Kidney (tissue), 22 donors: ENCODE measurements at places on chromosomes 1 and 21.

GRCh38 chr1:76147917-76148316 lies 73.4 kb downstream of the ST6GALNAC3 start:
- DNase-seq, result no peak

- no peak for DNase-seq
Observed at GRCh38 chr1:4416189-4416588, 238.2 kb upstream of the AJAP1 start.

DNA sequence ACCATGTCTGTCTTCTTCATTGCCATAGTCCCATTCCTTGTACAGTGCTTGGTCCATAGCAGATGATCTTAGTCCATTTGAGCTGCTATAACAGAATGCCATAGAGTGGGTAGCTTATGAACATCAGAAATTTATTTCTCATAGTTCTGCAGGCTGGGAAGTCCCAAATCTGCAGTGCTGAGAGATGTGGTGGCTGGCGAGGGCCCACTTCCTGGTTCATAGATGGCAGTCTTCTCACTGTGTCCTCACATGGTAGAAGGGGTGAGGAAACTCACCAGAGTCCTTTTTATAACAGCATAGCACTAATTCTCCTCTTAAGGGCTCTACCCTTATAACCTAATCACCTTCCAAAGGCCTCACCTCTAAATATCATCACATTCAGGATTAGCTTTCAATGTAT lies 23.1 kb upstream of the RAP1A start:
- DNase-seq, result no peak

GRCh38 chr21:15904389-15904788 lies 174.6 kb downstream of the USP25 start:
- DNase-seq, result no peak

DNA sequence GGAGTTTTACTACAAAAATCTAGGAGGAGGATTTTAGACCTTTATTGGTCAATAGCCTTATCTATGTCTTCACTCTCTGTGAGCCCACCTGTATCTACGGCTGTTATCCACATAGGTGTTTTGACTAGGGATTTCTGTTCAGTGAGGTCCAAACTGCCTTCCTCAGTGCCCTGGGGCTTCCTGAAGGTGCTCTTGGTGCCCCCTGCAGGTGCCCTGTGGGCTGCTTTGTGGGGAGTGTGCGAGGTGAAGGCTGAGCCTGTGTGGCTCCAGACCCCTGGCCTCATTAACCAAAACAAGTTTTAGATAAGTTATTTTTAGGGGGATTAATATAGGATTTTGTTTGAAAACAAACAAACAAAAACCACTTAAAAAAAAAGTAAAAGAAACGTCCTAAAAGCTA lies 122.5 kb downstream of the KIF26B start:
- DNase-seq, result no peak

GRCh38 chr1:78170859-78171258 lies 125.1 kb downstream of the GIPC2 start:
- no peak for DNase-seq

- no peak for DNase-seq
Observed at GRCh38 chr1:17640393-17640792, 100.9 kb downstream of the ARHGEF10L start.

GRCh38 chr1:109477821-109478220 lies 5.9 kb upstream of the ATXN7L2 start:
- no peak for DNase-seq

DNA sequence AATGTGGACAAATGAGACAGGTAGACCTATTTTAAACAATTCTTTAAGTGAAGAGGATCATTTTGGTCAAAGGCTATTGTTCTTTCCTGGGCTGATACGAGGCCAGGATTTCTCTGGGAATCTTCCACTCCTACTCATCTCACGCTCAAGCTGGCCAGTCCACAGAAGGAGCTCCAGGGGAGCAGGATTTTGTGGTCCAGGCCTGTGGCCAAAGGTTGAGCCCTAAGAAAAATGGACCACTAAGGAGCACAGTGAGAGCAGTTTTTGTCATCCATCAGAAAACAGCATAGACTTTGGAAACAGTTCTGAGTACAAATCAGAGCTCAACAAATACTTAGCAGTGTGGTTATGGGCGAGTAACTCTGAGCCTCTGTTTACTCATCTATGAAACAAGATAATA lies 260.2 kb upstream of the RUNX1 start:
- DNase-seq, result no peak

- no peak for DNase-seq
Observed at GRCh38 chr1:155931332-155932038, 2.7 kb downstream of the KHDC4 start.

- DNase-seq, result no peak
Observed at GRCh38 chr1:82179131-82179530, 378.4 kb downstream of the ADGRL2 start.

DNA sequence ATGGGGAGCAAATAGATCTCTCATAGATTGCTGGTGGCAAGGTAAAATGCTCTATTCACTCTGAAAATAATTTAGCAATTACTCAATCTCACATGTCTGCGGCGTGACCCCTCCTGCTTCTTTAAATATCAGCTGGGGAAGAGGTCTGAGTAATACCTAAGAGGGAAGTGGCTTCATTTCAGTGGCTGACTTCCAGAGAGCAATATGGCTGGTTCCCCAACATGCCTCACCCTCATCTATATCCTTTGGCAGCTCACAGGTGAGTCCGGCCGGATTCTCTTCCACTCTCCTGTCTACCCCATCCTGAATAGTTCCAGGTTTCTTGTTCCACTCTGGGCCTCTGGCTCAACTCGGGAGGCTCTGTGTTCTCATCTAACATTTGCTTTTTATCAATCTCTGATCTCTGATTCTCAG lies at the start of gene SLAMF7:
Gene SLAMF7 (plus strand): TSS at position 150 of the 414 bp plus-strand sequence. CDS start 55 bp downstream, at position 205.
- no peak for DNase-seq

DNA sequence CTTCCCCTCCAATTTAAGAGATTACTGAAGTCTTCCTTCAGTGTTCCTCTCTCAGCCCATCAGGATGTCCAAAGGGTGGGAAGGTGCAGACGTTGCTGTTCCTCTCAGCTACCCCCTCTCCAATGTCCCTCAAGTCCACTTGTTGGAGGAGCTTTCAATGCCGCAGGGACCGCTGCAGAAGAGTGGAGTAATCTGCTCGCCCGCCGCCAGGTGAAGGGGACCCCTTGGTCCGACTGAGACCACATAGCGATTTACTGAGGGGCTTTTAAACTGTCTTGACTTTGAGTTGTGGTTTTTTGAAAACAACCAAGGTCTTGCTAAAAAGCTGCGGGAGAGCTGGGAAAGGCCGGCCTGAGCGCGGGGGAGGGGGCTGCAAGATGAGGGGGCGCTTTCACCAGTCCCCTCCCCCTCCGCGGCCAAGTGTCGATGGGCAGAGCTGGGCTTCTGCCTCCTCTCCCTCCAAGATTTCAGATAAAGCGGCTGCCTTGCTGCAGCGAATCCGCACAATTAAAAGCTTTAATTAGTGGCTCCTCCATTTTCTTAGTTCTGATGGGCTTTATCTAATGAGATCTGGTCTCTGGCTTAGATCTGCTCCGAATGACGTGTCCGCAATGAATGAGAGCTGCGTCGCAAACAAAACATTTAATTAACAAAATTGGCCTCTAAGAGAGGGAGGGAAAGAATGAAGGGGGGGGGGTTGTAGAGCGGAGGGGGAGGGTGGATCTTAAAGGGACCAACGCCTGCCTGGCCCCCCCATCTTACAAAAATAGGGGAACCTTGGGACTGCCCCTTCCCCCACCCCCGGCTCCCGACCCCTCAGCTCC lies 5.9 kb downstream of the LMO4 start:
- DNase-seq, result peak; percentile 79

DNA sequence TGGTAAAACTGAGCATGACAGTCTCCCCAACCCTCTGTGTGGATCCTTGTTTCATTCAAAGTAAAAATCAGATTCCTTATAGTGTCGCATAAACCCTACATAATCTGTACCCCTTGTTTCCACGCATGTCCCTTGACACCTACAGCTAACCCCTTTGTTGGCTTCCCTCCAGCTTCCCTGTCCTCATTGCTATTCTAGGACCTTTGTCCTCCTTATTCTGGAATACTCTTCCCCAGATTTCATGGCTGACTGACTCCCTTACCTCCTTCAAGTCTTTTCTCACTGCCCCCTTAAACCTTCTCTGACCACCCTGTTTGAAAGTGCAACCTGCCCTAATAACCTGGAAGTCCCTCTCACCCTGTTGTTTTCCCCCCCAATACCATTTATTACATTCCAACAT lies 4.0 kb downstream of the RNF11 start:
- DNase-seq, result peak; percentile 33

DNA sequence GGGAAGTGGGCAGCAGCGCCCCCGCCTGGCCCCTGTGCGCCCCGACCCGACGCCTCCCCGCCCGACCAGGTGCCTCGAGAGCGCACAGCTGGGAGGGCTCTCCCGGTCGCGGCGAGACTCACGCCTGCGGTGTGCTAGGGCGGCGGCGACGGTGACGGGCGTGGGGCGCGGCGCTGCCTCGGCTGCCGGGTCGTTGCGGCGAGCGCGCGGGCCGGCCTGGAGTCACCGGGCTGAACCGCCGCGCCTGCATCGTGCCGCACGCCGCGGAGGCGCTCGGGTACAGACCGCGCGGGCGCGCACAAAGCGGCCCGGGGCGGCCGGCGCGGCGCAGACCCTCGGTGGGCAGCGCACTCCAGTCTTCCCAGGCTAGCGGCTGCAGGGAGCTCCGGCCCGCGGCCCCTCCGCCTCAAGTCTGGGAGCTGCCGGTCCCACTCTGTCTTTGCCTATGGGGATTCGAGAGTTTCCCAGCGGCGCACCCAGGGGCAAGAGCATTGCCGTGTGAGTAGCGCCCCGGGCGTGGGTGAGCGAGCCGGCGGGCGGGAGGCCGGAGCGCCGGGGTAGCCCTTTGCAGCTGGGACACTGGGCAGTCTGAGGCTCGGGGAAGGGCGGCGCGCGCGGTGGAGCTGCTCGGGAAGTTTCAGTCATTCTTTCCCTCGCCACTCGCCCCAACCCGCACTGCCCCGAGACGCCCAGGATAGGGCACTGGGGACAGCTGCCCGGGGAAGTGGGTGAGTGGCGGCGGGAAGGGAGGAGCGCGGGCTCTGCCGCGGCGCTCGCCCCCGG lies at the start of gene SLC35F3:
Gene SLC35F3 (plus strand): TSS at position 44 of the 783 bp plus-strand sequence.
- DNase-seq, result peak; percentile 70
